ENCODE measurements at places on chromosomes 7 and 10.

- no peak for DNase-seq
Measured at GRCh38 chr10:68463365-68464093, 8.2 kb downstream of the DNA2 start.

DNA sequence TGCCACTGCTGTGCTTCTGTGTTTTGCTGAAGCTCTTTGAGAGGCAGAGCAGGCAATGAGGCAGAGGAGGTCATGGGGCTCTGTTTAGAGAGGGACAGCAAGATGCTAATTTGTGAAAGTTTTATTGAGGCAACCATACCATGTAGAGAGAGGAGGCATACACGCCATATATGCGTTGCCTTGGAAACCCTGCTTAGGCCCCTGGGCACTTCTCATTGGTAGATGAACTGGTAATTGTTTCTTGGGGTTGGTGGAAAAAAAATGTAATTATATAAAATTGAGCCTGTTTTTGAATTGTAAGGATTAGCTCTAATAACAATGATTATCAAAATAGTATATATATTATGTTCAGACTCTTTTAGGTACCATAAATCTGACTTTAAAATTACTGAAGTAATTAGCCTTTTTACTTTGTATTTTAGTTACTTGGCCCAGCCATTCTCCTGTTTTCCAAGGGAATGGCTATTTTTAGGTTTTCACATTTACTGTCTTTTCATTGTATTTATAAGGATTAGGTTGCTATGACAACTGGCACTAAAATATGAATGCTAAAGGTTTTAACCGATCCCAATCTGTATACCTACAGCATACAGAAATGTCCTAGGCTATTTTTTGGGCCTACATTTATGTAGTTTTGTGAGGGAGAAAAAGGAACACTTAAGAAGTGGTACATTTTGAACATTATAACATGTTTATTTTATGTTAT is 52.4 kb downstream of the BZW2 start:
- DNase-seq, result no peak

GRCh38 chr10:132162590-132163277 is 24.0 kb upstream of the DPYSL4 start:
- DNase-seq, result no peak

GRCh38 chr7:118418433-118418832 is 193.9 kb downstream of the ANKRD7 start:
- DNase-seq, result no peak

- DNase-seq, result no peak
Measured at GRCh38 chr7:110105840-110106239, 985.1 kb upstream of the LRRN3 start.

DNA sequence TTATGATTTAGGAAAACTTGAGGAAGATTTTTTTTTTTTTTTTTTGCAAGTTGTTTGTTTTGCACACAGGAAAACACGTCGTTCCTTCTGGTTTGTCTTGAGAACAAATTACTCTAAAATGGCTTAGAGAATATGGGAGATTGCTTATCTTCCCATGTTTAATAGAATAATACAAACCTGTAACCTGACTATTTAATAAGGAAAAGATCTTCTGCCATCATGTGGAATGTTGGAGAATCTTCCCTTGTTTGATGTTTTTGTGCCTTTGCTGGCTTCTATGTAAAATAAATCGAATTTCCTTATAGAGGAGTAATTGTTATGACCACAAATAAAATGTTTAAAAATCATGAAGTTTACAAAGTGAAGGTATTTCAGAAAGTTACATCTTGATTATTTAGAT is 818.8 kb downstream of the GATA3 start:
- no peak for DNase-seq

DNA sequence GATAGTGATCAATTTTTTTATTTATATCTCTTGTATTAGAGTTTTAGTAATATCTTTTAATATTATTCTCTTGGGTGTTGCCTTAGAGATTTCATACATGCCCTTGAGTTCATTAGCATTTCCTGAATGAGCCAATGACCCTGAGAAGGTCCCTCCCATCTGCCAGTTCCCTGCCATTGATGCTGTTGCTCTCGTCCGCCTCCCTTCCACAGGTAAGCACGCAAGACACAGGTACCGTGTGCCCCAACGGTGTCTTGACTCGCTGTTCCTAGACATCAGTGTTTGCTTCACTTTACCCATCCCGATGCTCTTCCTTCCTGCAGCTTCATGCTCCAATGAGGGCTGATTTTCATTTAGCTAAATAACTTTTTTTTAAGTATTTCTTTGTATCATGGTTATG is 19.7 kb upstream of the PWWP2B start:
- no peak for DNase-seq

DNA sequence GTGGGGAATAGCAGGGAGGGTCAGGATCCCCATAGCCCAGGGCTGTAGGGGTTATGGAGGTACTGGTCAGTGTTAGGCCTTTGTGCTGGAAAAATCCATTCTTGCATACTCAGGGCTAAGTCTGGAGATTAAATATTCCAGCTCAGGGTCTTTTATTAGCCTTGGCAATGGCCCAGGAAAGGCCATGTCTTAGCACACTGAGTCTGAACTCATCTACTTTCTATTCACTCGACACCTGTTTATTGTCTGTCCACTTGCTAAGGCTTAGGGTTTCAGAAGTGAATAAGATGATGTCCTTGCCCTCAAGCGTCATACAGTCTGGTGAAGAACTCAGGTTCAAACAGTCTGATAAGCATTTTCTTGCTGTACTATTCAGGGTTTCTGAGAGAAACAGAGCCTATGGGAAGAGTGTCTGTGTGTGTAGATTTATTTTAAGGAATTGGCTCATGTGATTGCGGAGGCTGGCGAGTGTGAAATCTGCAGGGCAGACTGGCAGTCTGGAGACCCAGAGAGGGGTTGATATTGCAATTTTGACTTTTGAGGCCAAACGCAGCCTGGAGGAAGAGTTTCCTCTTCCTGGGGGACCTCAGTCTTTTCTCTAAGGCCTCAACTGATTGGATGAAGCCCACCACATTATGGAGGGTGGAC is 135.8 kb downstream of the RAMP3 start:
- DNase-seq, result no peak

DNA sequence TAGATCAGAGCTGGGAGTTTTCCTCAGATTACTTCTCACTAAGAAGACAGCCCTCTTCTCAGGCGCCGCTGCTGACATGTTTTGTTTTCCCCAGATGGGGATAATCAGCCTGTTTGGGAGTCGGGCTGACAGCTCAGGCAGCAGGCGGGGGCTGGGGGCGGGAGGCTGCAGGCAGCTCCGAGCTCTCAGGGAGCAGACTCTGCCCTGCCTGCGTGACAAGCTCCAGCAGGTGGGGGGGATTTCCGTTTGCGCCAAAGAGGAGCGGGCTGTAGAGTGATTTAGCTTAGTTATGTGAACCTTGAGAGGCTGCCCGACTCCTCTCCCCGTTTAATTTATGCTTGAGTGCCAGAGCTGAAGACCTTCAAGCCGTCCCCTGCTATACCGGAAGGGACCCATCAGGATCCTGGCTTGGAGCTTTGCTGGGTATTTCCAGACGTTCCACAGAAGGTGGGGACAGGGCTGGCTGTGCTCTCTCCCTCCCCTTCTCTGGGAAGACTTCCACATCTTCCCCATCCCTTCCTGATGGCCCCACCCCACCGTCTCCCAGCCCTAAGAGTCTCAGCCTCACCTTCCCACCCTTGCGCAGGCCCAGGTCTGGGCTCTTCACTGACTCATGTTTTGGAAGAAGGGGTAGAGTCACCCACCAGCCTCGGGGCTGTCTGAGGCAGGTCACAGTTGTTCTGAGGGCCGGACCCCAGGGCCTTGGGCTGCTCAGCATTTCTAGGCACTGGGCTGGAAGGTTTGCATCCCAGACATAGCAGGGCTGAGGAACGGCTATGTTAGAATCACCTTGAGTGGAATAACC is 24.7 kb upstream of the ADCYAP1R1 start:
- no peak for DNase-seq

- no peak for DNase-seq
Measured at GRCh38 chr10:108421266-108421665, 1256.8 kb upstream of the SORCS1 start.

- DNase-seq, result no peak
Measured at GRCh38 chr7:30367561-30367960, 83.2 kb downstream of the ZNRF2 start.

- DNase-seq, result no peak
Measured at GRCh38 chr10:23408330-23408976, 30.4 kb upstream of the OTUD1 start.

DNA sequence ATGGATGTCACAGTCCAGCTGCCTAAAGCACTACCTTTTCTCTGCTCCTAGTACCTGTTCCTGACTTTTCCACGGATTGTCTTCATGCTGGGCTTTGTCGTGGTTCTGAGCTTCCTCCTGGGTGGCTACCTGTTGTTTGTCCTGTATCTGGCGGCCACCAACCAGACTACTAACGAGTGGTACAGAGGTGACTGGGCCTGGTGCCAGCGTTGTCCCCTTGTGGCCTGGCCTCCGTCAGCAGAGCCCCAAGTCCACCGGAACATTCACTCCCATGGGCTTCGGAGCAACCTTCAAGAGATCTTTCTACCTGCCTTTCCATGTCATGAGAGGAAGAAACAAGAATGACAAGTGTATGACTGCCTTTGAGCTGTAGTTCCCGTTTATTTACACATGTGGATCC is 1.3 kb upstream of the INTS15 start:
- no peak for DNase-seq

DNA sequence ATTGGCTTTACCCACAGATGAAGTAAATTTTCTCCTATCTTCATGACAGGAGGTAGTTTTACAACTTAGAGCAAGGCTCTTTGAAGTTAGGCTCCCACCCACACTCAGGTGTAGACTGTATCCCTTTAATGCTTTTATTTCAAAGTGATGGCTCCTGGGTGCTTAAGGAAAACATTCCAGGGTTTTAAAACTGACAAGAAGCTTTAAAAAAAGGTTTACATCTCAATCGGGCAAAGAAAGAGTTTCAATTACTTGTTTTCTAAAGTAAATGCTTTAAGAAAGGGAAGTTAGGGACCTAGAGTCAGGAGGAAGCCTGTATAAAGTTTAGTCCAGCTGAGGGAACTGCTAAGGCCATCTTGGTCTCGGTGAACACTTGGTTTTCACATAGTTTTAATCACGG is 1153.8 kb upstream of the C7orf33 start:
- no peak for DNase-seq

DNA sequence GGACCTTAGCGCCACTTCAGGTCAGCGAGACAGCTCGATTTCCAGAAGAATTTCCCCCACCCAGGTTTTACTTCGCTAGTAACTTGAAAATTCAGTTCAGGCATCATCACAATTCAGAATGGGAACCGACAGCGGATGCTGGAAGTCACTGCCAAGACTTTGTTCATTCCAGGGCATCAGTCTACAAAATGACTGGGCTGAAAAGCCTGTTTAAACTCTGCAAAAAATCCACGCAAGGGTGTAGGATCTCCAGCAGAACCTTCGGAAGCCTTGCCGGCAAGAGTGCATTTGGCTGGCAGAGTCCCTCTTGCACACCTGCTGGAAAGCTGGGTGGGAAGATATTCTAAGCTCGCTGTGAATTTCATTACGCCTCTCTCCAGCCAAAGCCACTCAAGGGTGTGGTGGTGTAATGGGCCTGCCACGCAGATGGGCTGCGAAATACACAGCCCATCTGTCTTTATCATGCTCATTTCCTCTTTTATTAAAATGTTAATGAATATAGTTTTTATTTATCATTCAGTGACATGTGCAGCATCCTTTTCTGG is 672.0 kb upstream of the FOXK1 start:
- DNase-seq, result no peak

GRCh38 chr7:23347682-23348180 is 48.6 kb downstream of the MALSU1 start:
- DNase-seq, result no peak

DNA sequence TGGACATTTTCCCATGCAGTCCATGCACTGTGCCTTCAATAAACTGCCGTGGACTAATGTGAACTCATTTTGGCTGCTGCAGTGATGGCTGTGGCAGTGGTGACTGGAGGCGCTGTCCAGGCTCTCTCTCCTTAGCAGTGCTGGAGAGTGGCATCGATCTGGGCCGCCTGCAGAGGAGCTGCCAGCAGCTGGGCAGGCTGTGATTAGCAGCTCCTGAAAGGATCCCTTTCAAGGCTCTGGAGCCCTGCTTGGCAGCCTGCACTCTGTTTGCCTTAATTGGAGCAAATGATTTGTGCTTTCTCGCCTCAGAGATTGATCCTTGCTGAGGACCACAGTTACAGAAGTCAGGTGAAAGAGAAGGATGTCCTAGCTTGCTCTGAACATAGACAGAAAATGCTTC is 130.1 kb upstream of the VWC2 start:
- DNase-seq, result no peak

GRCh38 chr7:54543051-54543488 is 895 bp downstream of the VSTM2A start:
- no peak for DNase-seq

DNA sequence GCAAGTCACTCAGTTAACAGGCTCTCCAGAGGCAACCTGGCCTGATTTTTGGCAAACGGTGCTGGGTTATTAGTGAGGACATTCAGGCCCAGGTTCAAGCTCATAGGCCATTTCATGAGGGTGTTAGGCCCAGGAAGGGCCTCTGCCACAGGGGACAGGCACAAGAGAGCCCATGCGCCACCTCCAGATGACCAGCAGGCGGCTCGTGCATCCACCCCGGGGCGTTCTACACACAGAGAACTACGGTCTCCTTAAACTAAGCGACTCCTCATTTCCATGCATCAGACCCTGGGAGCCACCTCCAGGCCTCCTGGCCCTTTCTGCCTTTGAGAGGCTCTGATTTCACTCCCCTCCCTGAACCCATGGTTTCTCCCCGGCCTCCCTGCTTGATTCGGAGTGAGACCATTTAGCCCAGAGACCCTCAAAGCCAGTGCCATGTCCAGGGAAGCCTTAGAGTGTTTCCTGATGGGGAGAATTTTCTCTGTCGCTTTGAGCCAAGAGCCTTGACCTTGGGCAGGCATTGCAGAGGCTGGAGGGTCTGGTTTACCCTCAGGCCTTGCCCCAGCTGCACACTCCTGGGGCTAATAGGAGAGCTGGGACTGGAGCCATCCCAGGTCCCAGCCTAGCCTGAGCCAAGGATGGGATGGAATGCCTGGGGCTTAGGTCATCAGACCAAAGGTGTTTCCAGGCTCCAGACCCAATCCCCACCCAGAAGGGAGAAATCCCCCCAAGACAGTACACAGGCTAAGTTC is 188.0 kb downstream of the GRID1 start:
- DNase-seq, result no peak

DNA sequence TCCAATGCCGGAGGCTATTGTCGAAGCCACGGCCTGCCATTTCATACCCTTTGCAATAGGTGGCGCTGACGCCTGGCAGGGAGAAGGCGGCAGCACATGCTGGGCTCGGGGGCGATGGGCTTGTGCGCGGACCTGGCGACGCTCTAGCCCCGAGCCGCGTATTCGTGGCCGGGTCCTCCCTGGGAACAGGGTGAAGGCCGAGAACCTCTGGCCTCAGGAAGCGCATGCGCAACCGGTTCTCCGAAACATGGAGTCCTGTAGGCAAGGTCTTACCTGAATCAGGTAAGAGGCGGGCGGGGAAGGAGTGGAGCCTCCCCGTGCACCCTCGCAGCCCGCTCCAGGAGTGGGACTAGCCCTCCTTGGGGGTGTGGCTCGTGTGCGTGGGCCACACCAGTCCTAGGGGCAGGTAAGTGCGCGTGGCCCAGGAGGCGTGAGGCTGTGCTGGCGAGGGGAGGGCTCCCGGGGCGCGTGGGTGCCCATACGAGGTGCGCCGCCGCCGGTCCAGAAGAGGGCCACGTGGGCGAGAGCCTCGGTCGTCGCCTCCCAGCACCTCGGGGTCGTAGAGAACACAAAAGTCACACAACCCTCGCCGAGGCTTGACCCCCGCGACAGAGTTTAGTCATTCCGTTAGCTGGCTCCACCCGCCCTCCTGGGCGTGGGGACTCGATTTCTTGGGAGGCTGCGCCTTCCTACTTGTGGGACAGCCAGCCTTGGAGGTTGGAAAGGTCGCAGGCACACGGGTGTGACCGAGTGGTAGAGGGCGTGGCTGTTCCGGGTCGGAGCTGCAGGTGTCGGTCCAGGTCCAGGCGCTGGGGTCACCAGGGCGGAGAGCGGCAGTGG is 5.6 kb upstream of the MEST start:
- DNase-seq, result peak; percentile 31
